NCI-H226 (cell line): ENCODE measurements at places on chromosomes 4 and X.

DNA sequence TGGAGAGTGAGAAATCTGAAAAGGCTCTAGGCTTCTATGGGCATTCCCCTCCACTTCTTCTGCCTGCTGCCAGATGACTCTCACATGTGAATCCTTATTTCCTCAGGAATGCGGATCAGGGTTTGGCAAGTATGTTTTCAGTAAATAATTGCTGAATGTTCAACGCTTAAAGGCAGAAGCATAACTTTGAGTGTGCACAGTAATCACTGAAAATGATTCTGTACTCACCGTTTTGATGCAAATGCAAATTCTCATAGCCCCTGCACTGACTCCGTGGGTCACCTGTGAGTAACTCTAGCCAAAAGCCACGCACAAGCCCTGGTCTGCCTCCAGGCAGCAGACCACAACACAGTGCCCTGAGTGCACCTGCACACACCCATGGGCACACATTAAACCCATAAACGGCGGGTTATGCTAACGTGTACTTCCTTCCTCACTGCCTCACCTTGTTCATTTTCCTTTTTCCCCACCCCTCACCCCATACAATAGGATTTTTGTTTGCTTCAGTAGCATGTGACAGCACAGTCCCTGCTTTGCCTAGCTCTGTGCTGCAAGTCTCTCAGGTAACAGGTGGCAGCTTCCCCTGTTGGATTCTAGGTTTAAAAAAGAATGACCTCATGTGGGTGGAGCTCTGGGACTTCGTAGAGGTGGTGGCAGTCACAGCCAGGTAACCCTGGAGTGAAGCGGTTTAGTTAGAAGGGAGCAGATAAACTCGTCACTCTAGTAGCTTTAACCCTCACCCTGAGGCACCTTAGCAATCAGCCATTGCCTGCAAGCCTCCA, at the start of gene ARHGEF38:
Gene ARHGEF38, plus strand, starts transcription at position 656 of the 782 bp plus-strand sequence. CDS start 146 bp downstream, outside the sequence.
- no peak for DNase-seq

- DNase-seq: no peak
These were observed 59.8 kb upstream of the RELL1 start for GRCh38 chr4:37745946-37746345.

- no peak for DNase-seq
These were observed 229.8 kb upstream of the TEX13C start for GRCh38 chrX:125089761-125090445.

DNA sequence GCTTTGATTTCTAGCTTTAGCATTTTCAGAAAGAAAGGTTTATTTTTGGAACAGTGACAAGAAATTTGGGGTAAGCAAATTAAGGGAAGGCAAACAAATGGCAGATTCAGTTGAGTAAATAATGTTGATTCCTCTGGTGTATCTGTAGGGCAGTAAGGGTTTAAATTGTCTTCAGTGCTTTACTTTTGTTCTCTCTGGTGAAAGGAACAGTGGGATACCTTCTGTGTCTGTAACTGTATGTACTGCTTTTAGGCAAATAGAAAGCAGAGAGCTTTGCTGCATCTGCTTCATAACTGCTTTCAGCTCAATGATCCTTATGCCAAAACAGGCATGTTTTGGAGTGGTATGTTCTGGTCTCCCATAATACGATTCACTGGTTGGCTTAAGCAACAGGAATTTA, 932.1 kb upstream of the SLIT2 start:
- DNase-seq: no peak

- DNase-seq: no peak
These were observed 171.2 kb downstream of the LDB2 start for GRCh38 chr4:16727218-16727617.

DNA sequence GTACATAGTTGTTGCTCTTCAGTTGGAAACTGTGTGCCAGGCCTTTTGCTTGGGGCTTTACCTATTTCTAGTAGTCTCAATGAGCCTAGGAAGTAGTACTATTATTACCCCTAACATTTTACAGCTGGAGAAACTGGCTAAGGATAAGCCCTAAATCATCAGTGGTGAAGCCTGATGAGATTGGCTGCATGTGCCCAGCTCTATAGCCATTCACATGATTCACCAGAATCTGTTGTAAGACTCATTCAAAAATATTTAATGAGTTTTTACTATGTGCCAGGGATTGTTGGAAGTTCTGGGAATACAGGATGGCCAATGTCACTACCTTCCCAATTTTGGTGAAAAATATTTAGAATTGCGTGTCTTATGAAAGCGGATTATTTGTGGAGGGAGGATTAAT, 2.8 kb downstream of the KIT start:
- no peak for DNase-seq

GRCh38 chr4:89356086-89356485, 48.5 kb upstream of the GPRIN3 start:
- DNase-seq: no peak

GRCh38 chrX:9578083-9578779, 113.4 kb downstream of the TBL1X start:
- DNase-seq: peak; percentile 15

DNA sequence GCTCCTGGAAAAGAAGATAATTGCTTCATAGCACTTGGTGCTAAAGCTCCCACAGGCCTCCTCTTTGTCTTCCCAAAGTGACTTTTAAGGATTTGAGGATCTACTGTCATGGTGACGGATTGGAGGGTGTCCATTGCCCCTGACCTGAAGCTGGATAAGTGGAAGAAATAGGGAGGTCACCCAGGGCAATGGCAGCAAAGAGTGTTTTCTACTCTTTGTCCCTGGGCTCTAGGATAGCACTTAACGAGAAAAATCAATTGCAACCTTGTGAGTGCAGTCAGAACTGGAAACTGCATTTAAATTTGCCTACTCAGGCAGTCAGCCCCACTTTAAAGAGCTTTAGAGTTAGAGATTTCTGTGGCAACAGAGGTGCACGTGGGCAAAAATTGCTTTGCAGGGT, 43.7 kb upstream of the XK start:
- no peak for DNase-seq

- DNase-seq: no peak
These were observed 53.8 kb upstream of the TBC1D14 start for GRCh38 chr4:6855692-6856297.
